MG63 (cell line): ENCODE measurements at places on chromosomes 16 and 17. TPM values are rescaled to one million over a fixed set of nuclear protein-coding genes. Genes with fewer than 3 reads are reported as not detected.

DNA sequence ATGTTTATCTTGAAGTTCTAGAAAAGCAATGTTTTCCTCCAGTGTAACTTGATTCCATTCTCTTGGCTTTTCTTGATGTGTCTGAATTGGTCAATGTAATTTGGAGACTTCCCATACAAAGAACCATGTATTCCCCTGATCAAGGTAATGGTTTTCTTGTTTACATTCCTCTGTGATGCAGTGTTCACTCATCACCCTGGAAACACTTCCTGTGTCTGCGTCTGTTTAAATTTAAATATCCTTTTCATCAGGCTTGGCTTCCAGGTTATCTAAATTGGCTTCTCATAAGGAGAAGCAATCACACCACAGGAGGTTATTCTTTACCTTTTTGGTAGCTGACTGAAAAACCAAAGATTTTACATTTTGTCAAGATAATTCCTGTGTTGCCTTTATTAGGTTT lies 237.3 kb upstream of the WSCD1 start:
- no peak for DNase-seq

DNA sequence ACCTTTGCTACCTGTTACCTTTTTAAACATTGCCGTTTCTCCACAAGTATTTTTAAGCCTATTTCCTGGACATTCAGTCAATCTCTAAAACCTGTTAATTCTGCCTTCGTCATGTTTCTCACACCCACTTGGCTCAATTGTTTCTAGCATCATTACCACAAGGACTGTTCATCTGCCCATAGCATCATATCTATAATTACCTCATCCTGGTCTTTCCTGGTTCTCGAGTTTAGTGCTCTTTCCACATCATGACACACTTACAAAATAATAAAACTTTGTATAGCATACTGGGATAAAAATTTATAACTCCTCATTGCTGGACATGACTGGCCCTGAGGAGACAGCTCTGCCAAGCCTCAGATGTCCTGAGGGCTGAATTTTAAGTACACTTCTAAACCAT lies 104.8 kb downstream of the CYB561 start:
- no peak for DNase-seq

DNA sequence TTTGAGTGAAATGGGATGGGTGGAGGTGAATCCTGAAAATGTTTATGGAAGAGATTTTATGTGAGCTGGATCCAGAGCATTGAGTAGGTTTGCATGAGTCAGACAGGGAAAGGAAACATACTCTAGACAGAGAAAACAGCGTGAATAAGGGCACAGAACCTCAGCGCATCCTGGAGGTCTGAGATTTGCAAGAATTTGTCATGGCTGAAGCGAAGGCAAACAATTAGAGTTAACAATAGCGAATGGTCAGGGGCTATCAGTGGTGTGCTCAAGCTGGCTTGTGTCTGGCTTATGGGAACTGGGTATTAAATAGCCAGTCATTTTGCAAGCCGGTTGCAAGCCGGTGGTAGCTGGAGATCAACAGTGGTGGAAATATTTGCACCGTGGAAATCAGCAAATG lies 36.4 kb downstream of the MAP2K6 start:
- DNase-seq = no peak

DNA sequence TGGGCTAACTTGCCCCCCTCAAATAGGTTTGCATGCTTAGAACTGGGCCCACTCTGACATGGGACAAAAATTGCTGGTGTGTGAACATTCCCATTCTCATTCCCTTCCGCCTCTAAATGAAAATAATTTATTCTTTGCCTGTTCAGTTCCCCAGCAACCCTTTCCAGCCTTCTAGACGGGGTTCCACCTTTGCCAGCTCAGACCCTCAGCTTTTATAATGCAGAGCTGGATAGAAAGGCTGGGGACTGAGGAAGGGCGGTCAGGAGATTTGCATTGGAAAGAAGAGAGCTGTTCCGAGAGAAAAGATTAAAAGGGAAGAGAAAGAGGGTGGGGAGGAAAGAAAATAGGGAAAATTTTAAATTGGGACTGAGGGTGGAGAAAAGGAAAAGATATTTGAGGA lies 151.1 kb upstream of the WSCD1 start:
- no peak for DNase-seq

GRCh38 chr16:87621976-87622713 lies 19.8 kb downstream of the JPH3 start:
- no peak for DNase-seq

- DNase-seq = no peak
Observed at GRCh38 chr16:79286646-79287423, 313.7 kb downstream of the MAF start.

DNA sequence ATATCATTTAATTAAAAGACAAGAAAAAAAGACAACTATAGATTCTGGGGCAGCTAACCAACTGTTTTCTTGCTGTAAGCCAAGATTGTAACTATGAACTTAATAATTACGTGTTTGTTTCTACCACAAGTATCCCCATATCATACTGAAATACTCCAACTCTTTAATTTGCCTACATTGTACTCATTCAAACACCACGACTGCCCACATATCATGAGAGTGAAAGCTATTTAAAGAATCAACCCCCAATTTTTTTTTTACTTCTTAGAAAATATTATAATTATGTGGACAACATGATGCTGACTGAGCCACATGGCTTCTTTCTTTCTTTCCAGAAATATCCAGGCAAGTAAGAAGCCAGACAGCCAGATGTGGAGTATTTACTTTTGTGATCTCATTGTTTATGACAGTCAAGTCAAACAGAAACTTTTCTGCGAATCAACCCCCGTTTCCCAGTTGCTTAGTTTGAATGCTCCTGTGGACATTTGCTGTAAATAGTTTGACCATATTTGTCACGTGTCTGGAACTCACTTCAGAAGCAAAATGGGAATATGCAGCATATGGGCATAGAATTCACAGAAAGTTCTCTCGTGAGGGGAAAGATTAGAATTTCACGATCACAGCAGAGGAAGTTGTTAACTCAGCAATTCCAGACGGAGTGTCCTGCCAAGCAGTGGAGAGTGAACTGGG lies 126.8 kb upstream of the PSMD7 start:
- peak; percentile 19 for DNase-seq

DNA sequence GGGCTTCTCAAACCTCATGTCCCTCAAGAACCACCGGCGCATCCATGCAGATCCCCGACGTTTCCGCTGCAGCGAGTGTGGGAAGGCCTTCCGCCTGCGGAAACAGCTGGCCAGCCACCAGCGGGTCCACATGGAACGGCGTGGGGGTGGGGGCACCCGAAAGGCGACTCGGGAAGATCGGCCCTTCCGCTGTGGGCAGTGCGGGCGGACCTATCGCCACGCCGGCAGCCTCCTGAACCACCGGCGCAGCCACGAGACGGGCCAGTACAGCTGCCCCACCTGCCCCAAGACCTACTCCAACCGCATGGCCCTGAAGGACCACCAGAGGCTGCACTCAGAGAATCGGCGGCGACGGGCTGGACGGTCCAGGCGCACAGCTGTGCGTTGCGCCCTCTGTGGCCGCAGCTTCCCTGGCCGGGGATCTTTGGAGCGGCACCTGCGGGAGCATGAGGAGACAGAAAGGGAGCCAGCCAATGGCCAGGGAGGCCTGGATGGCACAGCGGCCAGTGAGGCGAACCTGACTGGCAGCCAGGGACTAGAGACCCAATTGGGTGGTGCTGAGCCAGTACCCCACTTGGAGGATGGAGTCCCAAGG lies 5.9 kb downstream of the ZNF646 start:
- DNase-seq = no peak

- no peak for DNase-seq
Observed at GRCh38 chr16:67235816-67236562, 9.1 kb downstream of the TMEM208 start.

DNA sequence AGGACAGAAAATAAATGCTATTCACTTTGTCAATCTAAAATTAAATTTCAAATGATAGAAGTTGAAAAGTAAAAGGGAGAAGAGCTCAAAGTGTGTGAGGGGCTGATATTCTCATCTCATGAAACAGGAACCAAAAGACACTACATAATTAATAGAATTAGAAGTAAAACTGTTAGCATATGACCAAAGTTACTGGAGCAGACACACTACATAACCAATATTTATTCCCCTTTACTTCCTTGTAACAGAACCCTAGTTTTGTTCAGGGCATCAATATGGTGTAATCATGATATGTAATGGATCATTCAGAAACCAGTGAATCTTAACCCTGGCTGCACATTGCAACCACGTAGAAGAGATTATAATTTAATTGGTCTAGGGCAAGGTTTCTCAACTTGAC lies 109.5 kb upstream of the SIAH1 start:
- DNase-seq = no peak

- DNase-seq = peak; percentile 2
Observed at GRCh38 chr16:48231727-48232492, 12.2 kb upstream of the LONP2 start.

The TBX6 gene
- 0.30 TPM in 1 of 2 replicates, not detected in the other for total RNA-seq

The CD79B gene
- not detected in 2 replicates for total RNA-seq

The CEMP1 gene
- total RNA-seq = not detected in 2 replicates
